ENCODE measurements at places on chromosomes 3 and 15.

GRCh38 chr3:15794303-15794771 lies 3.4 kb downstream of the ANKRD28 start:
- no peak for DNase-seq

DNA sequence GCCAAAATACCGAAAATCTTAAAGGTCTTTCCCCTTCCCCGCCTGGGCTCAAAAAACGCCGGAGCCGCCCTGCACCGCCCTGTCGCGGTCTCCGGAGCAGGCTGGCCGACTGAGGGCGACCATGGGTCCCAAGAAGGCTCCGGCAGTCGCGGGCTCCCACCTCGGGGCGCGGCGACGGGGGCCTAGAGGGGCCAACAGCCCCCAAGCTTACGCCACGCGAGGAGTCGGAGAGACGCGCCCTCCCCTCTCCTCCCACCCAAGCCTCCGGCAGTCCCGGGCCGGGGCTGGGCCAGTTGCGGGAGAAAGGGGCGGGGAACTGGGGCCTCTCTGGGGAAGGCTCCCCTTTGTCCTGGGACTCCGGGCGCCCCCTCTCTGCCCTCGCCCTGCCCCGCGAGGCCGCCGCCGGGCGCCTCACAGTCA lies 69.2 kb downstream of the GOLGA8B start:
- peak; percentile 73 for DNase-seq

DNA sequence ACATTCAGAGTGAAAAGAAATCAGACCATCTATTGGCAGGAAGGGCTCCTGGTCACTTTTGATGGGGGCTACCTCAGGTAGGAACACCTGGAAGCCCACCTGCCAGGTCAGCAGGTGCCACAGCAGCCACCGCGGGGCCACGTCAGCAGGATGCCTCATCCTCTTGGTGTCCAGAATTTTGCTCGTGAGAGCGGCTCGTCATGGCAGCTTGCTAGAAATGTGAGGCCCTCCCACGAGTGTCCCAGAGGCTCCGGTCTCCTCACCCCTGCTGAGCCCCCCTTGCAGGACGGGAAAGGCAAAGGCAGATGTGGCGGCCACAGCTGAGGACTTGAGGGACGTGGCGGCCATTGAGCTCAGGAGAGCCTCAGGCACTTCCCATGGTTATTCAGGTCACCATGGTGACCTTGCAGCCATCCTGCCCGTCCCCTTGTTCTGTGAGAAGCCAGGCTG lies 129.4 kb downstream of the LRRK1 start:
- DNase-seq = peak; percentile 35

DNA sequence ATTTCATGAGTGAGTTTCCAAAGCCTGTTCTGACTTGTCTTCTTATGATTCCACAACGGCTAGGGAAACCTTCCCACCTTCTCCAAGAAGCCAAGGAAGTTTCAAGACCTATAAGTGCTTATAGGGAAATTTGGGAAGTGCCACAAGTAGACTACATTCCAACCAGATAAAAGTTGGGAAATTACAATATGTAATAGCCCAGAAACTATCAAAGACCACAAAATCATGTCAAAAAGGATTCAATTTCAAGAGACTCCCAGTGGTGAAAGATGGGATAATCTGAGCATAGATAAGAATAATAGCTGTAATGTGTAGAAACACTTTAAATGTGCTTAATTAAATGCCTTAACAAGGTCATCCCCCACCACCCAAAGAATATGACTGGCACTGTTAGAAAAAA lies 169.2 kb upstream of the SLC2A2 start:
- no peak for DNase-seq

DNA sequence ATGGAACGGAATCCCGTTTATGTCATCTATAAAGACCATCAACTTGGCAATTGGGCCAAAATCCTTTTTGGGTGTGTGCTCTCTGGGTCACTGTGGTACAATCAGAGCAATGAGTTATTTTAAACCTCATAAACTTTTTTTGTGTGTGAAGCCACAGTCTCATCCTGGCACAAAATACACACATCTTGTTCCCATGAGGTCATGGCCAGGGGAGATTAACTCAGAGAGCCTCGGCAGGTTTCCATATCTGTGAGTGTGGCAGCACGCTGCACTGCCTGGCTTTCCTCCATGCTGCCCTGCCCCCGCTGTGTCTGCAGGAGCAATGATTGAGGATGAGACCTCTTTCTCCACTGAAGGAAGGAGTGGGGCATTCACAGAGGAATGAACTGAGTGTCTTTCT lies 54.0 kb upstream of the DLG1 start:
- no peak for DNase-seq

GRCh38 chr3:146577662-146578061 lies 27.5 kb downstream of the PLSCR5 start:
- DNase-seq = no peak

DNA sequence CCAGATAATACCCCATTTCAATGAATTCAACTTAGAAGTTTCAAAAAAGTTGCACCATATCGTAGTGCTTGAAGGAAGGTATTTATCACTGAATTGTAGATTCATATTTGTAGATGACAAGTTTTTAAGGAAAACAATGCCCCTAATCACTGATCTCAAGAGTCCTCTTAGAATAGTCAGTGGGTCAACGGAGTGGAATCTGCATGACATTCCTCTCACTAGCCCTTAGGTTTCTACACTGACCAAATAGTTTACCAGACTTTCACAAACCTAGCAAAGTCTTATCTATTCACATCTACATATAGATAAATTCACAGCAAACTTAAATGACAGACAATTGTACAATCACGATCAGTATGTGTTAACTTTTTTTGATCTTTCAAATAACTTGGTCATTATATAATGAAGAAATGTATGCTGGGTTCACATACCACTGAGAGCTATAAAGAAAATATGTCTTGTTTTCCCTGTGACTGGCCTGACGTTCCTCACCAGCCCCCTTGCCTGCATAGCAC lies 35.7 kb upstream of the PHLDB2 start:
- DNase-seq = no peak

DNA sequence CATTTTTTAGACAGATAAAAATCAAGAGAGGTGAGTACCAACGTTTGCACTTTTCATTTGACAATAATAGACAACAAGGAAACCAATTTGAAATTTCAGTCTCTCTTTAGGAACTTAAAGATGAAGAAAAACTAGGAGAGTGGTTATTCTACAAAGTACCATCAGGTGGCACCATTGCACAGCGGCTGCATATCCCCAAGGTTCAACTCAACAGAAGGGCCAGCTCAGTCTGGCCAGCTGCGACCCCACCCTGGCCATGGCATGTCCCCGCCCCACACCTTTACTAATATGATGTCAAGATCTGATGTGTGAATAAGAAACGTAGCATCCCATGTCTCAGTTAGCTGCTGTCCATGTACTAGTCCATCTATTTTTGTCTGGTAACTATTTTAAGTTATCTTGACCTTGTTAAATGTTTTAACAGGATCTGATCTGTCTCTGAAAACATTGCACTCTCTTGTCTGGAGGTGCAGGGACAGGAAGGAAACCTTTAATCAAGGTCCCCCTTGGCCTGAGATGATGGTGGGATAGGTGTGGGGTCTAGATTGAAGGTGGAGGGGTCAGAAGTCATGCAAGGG lies 35.5 kb upstream of the CGNL1 start:
- DNase-seq = peak; percentile 63

GRCh38 chr3:149638228-149639092 lies 19.4 kb downstream of the WWTR1 start:
- no peak for DNase-seq

GRCh38 chr3:78130741-78131290 lies 1090.9 kb downstream of the ROBO2 start:
- no peak for DNase-seq

DNA sequence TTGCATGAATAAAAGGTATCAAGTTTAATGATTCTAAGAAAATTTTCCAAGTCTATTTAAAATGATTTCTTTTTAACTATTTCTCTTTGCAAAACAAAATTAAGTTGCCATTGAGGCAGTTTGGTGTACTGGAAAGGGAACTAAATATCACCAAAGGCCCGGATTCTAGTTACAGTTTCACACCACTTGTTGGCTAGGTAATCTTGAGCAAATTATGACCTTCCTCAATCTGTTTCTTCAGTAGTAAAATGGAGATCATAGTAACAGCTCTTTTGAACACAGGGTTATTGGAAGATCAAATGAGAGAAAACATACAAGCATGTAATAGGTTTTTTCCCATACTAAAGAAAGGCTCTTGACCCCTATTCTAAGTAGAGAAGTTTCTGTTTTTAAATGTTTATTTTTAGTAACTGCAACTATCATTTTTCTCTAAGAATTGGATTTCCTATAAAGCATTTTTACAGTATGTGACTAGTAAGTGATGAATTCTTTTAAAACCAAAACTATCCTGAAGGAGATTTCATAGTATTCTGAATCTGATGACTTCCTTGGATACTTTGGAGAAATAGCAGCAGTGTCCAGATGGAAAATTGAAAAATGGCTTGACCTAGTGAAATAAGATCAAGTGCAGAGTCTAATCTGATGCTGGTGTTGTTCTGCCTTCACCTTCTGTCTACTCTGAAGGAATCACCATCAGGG lies 15.7 kb downstream of the SCAANT1 start:
- DNase-seq = no peak

GRCh38 chr3:196842567-196843434 lies 24.9 kb upstream of the SENP5 start:
- DNase-seq = no peak

DNA sequence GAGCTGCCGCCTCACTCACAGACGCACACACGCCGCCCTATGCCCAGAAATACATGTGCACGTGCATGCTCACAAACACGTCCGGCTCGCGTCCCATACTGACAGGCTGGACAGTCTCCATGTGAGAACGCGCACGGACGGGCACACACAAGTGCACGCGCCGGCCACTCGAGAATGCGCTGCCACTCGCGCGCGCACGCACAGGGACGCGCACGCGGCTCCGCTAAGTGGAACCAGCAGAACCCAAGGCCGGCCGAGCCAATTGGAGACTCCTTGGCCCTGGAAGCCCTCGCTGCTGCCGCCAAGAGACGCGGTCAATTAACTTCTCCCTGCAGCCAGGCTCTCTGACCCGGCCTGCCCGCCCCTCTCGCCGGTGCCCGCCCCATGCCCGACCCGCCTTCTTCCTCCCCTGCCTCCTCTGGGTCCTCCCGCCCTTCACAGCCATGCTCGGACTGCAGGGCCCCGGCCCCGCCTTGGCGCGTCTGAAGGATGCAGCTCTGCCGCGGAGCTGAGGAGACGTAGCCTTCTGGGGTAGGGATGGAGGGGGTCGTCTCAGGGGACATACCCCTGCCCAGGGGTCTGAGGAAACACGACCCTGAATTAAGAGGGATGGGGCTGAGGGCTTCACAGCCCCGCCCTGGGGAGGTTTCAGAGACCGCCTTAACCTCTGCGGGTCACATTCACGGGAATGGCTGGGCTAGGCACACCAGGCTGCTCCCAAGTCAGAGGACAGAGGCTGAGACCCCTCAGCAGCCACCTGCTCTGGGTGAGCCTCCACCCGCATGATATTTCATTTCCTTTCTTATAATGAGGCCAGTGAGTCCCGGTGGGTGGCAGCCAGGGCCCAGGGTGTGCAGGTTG lies 15.0 kb downstream of the PTH1R start:
- no peak for DNase-seq

GRCh38 chr3:156554515-156554841 lies 439 bp downstream of the SSR3 start:
- DNase-seq = no peak

- DNase-seq = no peak
Observed at GRCh38 chr3:106281221-106281620, 412.4 kb upstream of the CBLB start.

GRCh38 chr15:74376226-74376625 lies 8.8 kb upstream of the CYP11A1 start:
- peak; percentile 55 for DNase-seq

DNA sequence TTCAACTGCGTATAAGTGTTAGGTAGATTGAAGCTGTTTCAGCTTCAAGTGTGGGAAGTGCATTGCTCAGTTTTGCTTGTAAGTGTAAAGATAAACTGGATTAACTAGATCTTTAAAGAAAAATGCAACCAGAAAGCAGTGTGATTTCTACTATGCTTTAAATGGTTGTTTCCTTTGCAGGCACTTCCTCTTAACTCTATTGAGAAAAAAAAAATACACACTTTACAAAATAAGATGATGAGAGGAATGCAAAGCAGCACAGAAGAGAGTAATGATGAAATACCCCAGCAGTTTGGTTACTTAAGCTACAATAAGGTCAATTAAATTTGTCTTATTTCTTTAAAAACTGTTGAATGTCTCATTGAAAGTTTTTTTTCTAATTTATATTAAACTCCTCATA lies 40.8 kb downstream of the DPH6 start:
- DNase-seq = no peak

GRCh38 chr3:159418571-159419526 lies 569.8 kb upstream of the IL12A start:
- DNase-seq = no peak

DNA sequence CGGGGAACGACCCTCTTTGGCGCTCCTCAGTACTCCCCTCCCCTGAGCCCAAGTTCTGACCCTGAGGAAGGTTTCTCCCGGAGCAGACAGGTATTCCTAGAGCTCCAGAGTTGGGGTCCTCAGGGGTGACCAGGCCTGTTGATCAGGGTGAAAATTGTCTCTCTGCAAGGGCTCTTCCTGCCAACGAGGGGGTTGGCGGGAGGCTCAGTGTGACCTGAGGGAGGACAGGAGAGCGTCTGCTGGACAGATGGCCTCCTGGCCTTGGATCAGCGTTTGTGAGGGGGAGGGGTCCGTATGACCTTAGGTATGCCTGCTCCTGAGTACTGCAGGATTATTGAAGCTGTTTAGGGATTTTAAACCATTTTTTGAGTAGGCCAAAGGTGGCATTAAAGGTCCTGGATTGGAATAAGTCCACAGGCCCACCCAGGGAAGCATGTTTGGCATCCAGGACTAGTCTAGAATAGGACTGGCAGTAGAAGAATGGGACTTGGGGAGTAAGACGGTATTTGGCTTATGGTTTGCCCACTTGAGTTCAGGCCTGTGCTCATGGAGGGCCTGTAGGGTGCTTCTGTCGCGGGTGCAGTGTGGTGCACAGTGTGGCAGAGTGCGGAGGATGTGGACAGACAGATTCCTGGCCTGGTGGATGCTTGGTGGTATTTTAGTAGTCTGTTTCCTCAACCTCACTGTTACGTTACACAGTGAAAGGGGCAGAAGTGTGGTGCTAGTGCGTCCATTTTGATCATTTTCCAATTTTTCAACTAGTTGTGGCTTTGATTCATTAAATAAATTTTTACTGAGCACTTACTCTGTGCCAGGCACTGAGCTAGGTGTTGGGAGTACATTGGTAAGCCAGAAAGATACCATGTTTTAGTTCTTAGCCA lies 959 bp downstream of the ZNF592 start:
- DNase-seq = peak; percentile 74

- no peak for DNase-seq
Observed at GRCh38 chr3:133303430-133303829, 96.4 kb upstream of the BFSP2 start.

- no peak for DNase-seq
Observed at GRCh38 chr3:125143538-125143937, 69.0 kb downstream of the SLC12A8 start.

DNA sequence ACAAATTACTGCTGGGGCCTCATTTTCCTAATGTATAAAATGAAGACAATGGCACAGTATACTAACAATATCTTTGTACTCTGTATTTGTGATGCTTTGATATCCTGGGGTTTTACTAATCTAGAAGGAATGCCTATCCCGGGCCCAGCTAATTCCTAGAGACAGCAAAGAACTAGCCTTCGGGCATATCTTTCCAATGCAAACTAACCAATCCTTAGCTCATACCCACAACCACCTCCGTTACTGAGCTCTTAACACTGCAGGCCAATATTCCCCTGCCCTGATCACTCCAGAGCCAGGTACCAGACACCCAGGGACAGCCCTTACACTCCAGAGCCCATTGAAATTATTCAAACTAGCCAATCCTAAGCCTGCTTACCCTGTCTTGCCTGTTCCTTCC lies 309.0 kb downstream of the ULK4 start:
- no peak for DNase-seq

- no peak for DNase-seq
Observed at GRCh38 chr3:134754768-134755559, 40.1 kb upstream of the EPHB1 start.

- DNase-seq = peak; percentile 60
Observed at GRCh38 chr3:193605876-193606275, 12.9 kb downstream of the OPA1 start.

All from activated CD8-positive, alpha-beta memory T cell treated with anti-CD3 and anti-CD28 coated beads for 24 hours (primary cell).